ENCODE measurements at places on chromosomes 16 and 17.

DNA sequence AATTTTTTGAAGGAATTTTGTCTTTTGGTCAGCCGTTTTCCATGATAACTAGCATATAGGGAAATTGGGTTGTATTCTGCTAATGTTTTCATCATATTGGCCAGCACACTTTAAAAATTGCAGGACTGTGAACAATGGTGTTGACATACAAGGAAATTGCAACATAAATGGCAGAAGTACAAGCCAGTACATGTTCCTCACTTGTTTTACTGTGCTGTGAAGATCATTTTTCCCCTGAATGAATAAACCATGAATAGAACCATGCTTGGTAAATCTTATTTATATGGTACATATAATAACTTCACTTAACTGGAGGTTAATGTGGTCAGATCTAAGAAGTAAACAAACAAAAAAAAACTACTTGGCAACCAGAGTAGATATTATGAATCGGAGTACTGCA lies 22.8 kb downstream of the OMG start:
- DNase-seq = no peak

DNA sequence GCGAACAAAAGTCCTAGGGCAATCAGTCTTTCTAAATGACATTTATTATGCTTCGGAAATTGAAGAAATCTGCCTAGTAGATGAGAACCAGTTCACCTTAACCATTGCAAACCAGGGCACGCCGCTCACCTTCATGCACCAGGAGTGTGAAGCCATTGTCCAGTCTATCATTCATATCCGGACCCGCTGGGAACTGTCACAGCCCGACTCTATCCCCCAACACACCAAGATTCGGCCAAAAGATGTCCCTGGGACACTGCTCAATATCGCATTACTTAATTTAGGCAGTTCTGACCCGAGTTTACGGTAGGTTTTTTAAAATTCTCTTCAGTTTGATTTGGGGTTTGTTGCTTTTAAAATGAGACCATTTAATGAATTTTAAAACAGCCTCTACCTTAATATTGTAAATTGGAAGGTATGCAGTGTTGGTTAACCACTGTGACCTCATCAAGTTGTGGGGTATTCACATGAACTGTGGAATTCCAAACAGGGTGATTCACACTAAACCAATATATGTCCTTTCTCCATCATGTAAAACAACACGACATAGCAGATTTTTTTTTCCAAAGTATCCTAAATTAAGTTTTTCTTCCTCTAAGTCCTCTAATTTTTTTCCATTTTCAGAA lies 6.2 kb upstream of the EVI2A start:
- peak; percentile 94 for DNase-seq

DNA sequence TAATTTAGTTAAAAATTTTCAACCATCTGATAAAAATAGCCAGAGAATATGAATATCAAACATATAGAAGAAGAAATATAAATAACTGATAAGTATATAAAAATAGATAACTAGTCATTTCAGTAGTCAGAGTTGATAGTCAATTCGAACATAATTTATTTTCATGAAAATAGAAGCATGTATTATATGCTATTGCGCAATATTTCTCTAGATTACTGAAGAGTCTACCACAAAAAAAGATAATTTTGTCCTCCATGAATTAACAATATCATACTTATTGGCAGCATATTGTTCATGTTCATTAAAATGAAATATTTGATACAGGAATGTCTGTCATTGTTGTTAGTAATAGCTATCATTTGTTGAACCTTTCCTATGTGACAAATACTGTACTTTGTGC lies 376.2 kb upstream of the TOM1L1 start:
- DNase-seq = no peak

GRCh38 chr17:12974005-12974531 lies 43.8 kb downstream of the ELAC2 start:
- DNase-seq = peak; percentile 27

- no peak for DNase-seq
Measured at GRCh38 chr17:50793007-50793406, 25.7 kb upstream of the ANKRD40CL start.

DNA sequence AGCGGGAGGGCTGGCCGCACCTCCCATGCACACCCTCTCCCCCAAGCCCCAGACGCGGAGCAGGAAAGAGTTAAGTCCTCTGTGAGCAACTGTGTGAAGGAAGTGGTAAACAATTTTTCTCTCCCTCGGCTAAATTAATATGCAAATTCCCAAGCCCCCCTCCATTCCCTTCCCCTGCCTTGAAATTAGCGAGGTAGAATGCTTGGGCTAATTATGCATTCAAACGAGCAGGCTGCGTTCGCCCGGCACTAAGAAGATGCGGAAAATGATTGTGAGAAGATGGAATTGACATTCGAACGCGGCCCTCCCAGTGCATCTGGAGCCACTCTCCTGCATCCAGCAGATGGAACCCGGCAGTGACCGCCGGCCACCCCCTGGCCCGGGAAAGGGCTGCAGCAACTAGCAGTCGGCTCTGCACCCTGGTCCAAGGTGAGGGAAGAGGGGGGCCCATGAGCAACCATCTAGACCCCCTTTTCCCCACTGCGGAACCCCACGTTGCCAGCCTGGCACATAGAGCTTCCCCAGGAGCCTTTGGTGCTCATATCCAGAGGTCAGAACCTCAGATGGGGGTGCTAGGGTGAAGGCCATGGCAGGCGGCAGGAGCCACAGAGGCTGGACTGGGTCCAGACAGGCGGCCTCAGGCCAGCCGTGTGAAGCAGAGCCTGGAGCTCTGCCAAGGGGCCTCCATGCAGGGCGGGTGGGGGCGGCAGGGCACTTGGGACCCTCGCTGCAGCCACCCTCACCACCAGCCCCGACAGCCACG lies 49.1 kb upstream of the ACSF3 start:
- no peak for DNase-seq

DNA sequence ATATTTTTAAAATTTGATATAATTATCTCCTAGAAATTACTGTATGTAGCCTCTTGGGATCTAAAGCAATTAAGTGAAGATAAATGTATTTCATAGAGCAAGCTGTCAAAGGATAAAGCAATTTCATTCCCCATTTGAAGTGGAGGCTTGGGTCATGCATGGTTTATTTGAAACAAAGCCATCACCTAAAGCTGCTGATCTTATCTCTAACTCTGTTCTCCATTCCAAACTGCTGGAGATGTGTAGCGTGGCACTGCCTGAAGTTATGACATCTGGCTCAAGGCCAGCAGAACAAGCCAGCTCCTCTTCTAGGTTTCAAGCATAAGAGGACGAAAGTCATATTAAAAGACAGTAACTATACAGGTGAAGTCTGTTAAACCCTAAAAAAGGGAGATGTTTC lies 83.9 kb downstream of the HIC1 start:
- DNase-seq = no peak

- DNase-seq = peak; percentile 78
Measured at GRCh38 chr16:14013571-14014283, 57.4 kb upstream of the MRTFB start.

DNA sequence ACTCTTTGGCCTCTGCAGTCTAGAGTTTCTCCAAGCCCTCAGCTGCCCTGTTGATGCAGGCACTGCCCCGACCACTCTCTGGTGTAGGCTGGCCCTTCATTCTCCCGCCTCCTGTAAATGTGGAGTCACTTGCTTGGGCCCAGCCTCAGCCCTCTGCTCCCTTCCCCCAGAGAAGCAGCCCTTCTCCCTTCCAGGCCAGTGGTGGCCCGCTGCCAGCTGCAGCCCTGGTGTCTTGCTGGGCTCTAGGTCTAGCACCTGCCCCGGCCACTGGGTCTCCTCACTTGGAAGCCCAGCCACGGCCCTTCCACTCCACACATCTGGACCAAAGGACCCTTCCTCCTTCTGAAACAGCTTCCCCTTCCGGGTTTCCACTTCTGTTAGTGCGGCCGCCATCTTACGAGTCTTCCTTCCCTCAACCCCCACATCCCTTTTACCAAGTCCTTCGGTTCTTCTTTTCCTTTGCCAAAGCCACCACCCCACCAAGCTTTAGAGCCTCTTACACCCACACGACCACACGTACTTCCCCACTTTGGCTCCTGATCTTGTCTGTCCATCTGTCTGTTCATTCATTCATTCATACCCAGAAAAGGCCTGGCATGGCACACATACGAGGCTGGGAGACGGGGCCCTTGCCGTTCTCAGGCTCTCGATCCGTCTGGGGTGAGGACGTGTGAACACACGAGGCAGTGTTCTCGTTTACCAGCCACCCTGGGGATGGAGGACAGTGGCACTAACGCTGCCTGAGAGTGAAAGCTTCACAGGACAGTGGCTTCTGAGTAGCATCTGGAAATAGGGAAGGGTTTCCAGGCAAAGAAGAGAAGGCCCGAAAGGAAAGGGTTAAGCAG lies 68.0 kb downstream of the ABR start:
- no peak for DNase-seq

GRCh38 chr16:79097771-79098170 lies 502.8 kb downstream of the MAF start:
- no peak for DNase-seq

DNA sequence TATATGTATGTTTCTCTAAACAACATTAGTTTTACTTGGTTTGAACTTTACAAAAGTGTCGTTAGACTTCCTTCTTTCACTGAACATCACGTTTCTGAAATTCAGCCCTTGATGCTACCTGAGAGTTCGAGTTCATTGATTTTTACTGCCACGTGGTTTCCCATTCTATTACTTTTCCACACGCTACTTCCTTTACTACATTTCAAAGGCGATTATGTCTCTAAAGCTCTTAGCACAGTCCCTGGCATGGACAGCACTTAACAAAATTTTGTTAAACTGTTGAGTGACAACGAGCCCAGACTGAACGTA lies 15.9 kb upstream of the ARHGAP17 start:
- no peak for DNase-seq

DNA sequence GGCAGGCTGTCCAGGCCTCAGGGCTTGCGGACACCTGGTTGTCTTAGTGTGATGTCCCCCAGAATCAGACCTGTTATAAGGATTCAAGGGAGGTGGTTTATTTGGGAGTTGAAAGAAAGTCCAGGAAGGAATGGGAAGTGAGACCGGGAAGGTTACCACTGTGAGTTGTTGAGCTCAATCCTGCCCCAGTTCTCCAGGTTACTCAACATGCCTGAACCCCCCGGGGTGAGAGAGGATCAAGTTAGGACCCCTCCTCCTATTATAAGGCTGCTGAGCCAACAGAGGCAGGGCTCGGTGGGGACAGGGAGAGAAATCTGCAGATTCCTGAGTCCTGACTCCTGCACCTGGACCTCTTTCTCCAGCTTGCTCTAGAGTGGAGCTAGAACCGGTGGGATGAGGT lies 86.4 kb downstream of the MRM1 start:
- DNase-seq = no peak

GRCh38 chr17:27513849-27514248 lies 57.6 kb downstream of the KSR1 start:
- DNase-seq = no peak

DNA sequence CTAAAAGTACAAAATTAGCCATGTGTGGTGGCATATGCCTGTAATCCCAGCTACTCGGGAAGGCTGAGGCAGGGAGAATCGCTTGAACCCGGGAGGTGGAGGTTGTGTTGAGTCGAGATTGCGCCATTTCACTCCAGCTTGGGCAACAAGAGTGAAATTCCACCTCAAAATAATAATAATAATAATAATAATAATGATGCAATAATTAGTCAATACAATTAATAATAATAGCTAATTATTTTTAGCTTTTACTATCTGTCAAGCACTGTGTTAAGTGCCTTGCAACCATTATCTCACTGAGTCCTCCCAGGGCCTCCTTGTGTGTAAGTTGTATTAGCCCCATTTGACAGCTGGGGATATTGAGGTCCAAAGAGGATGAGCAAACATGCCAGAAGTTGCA lies 14.3 kb upstream of the HS3ST3A1 start:
- no peak for DNase-seq

- DNase-seq = peak; percentile 99
Measured at GRCh38 chr17:40485851-40486521, 15.4 kb downstream of the TNS4 start.

- DNase-seq = no peak
Measured at GRCh38 chr17:46179375-46179999, 13.7 kb downstream of the KANSL1 start.

GRCh38 chr16:61005952-61006351 lies 1030.3 kb downstream of the CDH8 start:
- no peak for DNase-seq

- DNase-seq = no peak
Measured at GRCh38 chr17:63282455-63282854, 163.7 kb downstream of the CYB561 start.

GRCh38 chr16:15961571-15962090 lies 12.2 kb downstream of the ABCC1 start:
- DNase-seq = no peak

GRCh38 chr16:83856792-83857191 lies 42.1 kb upstream of the MLYCD start:
- no peak for DNase-seq

GRCh38 chr16:27780468-27781194 lies 230.7 kb downstream of the KATNIP start:
- DNase-seq = no peak

DNA sequence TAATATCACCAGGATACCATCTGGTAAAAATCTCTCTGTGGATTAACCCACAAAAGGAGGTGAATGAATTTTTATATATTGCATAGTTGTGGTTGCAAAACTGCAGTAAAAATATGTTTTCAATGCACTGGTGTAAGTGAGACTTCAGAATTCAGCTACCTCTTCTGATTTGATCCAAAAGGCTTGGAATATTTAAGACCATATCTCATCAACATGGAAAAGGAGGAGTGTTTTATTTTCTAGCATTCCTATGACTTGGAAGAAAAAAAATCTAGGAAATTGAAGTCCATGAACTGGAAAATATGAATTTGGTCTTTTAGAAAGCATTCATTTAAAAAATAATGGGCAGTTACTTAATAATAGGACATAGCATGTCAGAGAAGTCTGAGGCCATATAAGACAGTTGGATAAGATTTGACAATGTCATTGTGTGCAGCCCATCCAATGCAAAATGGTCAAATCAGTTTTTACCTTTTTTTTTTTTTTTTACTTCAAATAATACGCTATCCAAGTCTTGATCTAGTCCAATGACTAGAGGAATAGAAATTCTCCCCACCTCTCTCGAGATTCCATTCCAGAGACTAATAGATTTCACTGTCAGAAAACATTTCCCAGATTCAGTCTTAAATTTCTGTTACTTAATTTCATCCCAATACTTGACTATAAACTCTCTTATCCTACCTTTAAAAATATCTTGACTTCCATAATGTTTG lies 364.9 kb upstream of the PMFBP1 start:
- DNase-seq = peak; percentile 85

- no peak for DNase-seq
Measured at GRCh38 chr17:13984956-13985355, 84.3 kb upstream of the COX10 start.

- no peak for DNase-seq
Measured at GRCh38 chr17:48290378-48290777, 139.6 kb downstream of the SKAP1 start.

GRCh38 chr17:13157656-13158055 lies 139.8 kb upstream of the ELAC2 start:
- DNase-seq = peak; percentile 5

- DNase-seq = peak; percentile 15
Measured at GRCh38 chr16:381012-381788, 578 bp downstream of the PGAP6 start.

DNA sequence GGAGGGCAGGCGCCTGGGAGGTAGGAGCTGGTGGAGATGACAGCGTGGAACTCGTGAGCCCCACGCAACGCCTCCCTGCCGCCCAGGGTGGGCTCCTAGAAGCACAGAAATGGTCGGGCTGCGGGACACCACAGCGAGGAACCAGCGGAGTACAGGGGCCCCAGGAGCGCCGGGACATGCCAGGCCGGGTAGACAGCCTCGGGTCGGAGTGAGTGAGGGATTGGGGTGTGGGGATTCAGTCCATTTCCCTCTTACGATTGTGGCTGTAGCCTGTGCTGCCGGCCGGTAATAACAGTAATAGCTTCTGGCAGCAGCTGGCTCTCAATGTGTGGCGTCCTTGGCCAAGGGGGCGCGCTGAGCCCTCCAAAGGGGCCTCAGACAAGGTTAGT lies 12.2 kb upstream of the CES3 start:
- DNase-seq = no peak
